ENCODE measurements at places on chromosomes 3 and 15.

DNA sequence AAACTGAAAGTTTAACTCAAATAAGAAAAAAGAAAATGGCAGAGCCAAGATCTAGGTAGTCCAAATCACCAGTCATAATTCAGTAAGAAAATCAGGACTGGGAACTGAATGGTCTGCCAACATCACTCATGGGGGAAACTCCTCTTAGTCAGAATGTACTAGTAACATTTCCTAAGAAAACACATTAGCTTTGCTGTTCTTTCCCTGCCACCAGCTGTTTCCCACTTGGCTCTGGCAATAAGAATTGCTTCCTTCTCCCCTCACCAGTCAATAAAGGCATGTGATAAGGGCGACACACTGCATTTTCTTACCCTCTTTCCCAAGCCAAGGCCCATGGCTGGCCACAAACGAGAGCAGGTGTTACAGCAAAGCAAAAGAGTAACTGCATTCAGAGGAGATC is 46.1 kb downstream of the PIK3R4 start:
- DNase-seq, result no peak

DNA sequence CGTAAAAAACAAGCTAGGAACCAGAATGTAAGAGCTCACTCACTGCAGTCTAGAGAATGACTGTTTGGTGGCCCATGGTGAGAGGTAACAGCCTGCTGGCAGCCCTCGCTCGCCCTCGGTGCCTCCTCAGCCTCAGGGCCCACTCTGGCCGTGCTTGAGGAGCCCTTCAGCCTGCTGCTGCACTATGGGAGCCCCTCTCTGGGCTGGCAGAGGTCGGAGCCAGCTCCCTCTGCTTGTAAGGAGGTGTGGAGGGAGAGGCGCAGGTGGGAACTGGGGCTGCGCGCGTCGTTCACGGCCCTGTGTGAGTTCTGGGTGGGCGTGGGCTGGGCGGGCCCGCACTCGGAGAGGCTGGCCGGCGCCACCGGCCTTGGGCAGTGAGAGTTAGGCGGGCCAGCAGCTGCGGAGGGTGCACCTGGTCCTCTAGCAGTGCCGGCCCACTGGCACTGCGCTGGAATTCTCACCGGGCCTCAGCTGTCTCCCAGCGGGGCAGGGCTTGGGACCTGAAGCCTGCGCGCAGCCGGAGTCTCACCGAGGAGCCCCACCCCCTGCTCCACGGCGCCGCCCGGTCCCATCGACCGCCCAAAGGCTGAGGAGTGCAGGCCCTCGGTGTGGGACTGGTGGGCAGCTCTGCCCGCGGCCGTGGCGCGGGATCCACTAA is 420.6 kb downstream of the RBMS3 start:
- DNase-seq, result no peak

DNA sequence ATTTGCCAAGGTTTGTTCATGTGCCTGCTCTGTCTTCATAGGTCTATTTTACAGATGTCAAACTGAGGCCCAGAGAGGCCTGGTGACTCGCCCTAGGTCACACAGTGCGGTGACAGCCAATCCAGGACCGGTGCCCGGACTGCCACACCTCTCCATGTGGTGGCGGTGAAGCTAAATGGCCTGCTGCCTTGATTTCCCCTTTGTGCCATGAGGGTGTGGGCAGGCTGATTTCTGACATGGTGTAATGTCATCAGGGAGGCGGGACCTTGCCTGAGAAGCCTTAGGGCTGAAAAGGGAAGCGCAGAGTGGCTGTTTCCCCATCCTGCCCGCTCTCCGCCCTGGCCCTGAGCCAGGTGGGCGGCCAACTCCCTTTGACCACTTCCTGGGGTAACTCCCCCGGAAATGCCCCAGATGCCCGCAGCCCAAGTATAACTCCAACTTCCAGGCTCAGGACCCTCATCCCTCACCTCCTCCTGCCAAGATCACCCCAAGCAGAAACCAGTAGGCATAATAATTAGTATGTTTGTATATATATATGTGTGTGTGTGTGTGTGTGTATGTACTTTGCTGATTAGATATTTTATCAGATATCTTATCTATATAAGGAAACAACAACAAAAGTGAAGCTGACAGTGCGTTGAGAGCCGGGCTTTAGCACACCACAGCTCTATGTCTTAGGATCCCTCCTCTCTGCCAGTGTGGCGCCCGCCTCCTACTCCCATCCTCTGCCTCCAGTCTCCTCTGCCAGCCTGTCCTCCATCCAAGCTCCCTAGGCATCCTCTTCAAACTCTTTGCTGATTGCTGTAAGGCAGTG is 63.9 kb downstream of the IQSEC1 start:
- no peak for DNase-seq

DNA sequence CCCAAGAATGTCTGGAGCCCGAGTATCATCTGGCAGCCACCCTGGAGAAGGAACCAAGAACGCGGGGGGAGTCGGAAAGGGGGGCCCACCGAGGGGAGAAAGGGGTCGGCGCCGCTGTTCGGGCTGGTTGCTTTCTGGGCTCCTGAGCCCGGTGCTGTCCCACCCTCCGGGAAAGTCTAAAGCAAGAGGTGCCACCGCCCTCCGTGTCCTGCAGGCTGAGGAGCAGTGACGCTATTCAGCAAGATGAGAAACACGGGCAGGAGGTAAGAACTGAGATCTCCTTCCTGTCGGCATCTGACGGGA is 234.8 kb downstream of the XXYLT1 start:
- no peak for DNase-seq

DNA sequence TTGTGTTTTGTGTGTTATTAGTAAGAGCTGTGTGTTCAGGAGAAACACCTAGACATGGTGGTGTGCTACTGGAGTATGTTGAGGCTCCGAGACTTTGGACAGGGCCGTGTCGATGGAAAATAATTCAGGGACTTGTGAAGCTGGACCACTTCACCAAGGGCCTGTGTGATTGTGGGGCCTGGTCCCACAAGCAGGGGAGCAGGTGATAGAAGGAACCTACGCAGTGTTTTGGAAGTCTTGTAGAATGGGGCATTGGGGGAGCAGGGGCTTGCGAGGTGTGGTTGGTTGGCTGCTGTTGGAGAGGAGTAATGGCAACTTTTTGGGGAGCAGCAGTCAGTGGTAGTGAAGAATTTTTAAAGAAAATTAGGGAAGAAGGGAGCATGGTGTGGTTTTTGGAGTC is 48.7 kb downstream of the TRIM71 start:
- no peak for DNase-seq

DNA sequence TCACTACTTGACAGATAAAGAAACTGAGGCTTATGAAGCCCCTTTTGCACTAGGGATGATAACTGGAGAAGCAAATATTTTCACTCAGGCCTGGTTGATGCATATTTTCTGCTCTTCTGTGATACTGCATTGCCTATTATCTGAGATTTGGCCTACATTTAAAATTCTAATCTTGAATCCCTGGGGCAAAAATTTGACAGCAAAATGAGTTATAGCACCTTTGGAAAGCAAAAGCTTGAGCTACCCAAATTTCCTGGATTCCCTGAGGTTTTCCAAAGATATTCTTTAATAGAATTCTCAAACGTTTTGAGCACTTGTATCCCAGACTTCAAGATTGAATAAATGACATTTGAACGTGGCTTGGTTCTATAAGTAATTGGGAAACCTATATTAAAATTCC is 86.1 kb downstream of the NAALADL2 start:
- no peak for DNase-seq

DNA sequence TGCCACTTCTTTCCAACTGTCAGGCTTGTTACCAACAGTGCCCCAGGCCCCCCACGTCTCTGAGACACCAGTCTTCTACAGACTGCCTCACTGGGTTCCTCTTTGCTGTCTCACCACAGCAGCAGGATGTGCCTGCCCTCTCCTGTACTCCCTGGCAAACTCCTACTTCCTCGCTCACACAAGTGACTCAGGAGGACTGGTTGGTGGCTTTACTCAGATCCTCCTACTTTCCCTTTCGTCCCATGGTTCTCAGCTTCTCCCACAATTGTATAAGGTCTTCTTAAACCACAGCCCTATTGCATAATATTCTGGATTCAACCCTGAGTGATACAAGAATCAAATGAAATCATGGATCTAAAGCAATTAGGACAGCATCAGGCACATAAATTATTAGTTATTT is 246.6 kb upstream of the PROK2 start:
- DNase-seq, result no peak

DNA sequence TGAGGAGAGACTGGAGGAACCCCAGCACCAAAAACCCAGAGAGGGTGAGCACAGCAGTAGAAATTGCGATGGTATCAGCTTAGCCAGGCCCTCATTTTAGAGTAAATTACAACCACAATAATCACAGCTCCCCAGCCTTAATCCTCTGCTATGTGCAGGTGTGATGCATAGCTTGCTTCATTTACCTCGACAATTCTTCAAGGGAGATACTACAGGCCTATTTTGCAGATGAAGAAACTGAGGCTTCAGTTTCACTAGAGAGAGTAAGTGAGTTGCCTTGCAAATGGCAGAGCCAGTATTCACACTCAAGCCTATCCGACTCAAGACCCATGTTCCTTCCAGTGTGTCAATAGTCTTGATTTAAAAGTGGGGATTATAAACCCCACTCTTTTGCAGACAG is 33.4 kb downstream of the LSM3 start:
- no peak for DNase-seq

DNA sequence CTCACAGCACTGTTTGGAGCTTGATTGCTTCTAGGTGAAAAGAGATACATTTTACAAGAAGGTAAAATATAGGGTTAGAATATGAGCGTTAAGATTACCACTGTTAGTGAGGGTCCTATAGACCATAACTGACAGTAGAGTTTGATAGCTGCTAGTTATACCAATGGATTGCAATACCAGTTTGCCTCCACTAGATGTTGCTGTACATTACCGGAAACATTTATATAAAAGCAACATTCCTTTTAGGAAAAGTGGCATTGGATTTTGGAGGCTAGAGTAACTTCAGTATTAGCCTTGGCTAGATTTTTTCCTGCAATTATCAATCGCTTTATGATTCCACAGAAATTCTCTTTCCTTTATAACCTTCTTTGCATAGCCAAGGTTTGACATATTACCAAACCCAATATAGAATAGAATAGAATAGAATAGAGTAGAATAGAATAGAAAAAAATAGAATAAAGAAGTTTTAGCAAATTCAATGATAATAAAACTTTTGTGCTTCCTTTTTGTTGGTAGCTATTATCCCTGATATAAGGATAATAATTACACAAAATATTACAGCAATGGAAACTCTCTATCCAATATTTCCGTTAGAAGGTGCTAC is 1093.6 kb upstream of the ALCAM start:
- DNase-seq, result no peak

DNA sequence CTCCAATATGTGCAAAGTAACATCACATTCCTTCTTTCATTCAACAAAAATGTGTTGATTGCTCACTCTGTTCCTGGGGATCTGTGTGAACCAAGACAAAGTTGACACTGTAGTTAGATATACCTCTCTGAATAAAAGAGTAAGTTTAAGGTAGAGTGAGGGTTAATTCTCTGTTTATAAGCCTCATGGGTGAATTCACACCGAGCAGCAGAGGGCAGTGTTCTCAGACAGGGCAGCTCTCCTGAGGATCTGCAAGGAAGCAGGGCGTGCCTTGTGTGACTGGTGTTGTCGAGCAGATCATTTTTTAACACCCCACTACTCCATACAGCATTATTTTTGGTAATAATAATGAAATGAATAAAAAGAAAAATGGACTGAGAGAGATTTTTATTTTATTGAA is 34.4 kb downstream of the PAQR9 start:
- DNase-seq, result no peak

DNA sequence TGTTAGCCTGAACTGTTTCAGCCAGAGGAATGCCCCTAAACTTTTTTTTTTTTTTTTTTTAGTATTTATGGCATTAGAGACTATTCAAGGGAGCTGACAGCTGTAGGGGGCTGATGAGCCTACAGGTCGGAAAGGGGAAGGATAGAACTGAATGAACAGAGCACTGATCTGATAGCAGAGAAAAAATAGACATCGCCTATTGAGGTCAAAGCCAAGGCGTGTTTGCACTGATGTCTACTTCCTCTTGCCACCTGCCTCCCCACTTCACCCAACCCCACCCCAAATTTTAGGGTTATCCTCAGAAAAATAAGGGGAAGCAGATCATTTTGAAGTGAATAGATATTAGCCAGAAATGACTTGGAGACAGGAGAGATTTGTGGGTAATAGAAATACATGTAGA is 3.0 kb upstream of the ZMAT3 start:
- no peak for DNase-seq

- DNase-seq, result no peak
Measured at GRCh38 chr3:126394179-126394976, at the start of gene CFAP100. CFAP100 (plus strand) TSS chr3:126394909; CDS start chr3:126396001, 1,092 bp downstream.

DNA sequence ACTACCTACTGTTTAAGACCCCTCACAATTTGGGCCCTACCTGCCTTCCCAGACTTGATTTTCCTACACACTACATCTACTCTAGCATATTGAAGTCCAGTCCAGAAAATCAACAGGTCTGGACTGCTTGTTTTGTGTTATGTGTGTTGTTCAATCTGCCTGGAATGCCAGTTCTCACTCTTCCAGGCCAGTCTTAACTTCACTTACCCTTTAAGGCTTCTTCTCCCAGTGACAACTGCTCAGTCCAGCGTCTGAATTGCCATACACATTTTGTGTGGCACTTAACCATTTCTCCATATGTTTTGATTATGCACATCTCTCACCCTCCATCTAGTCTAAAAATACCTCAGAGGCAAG is 1.1 kb downstream of the TICRR start:
- no peak for DNase-seq

DNA sequence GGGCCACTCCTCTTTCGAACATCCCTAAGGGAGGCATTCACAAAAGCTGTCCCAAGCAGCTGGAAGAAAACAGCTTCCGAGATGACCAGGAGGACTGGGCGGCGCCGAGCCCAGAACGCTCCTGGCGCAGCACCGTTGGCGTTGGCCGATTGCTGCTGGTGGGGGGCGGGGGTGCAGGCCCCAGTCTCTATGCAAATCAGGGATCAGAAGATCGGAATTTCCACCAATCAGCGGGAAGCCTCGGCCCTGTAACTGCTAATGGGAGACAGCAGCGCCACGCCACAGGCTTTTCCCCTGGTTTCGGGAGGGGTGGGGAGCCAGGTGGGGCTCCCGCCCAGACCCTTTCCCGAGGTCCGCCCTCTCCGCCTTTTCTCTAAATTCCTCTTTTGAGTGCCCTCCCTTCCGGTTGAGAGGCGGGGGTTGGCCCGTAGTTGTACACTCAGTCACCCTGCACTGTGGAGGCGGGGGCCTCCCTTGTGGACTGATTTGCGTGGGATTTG is 27.0 kb downstream of the HMCES start:
- DNase-seq, result no peak

DNA sequence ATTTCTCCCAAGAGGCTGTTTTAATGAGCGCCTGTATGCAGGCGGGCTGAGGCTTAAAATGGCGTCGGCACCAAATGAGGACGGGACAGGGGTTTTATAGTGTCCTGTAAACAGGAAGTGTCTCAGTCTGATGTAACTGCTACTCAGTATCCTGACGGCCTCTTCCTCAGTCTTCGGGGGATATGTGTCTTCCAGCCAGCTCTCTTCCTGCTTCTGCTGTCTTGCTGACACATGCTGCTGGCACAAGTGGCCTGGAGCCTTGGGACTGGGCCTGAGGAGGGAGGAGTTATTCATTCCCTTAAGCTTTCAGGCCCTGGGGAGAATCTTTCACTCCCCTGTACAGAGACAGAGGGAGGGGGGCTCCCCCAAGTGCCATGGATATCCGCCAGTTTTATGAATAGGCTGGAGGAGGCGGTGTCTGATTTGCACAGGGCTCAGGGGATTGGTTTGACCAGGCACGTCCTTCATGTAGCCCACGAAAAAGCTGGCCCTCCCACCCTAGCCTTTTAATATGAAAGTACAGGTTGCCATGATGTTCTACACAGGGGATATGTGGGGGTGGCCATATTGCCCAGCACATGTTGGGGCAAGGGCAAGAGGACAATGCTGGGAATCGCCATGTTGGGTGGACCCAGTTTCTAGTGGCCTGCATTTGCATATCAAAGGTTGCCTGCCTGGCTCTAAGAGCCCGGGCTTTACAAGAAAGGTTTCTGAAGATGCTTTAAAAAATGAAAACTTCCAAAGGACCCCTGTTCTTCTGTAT is 19.9 kb downstream of the NDUFB4 start:
- DNase-seq, result no peak

All from stimulated activated CD4-positive, alpha-beta T cell treated with anti-CD3 and anti-CD28 coated beads, Interleukin-15, amount 100 ng/mL, for 1 hour (primary cell).